ENCODE measurements at places on chromosomes 11 and 22.

GRCh38 chr11:22976146-22976545, 115.9 kb upstream of the CCDC179 start:
- DNase-seq = peak; percentile 68

- no peak for DNase-seq
These were observed at the start of gene GPR152 for GRCh38 chr11:67452141-67452952. TSS of gene GPR152 (minus strand) at chr11:67452729. CDS start at chr11:67452724, 5 bp downstream.

GRCh38 chr11:115506954-115507675, 2.9 kb upstream of the CADM1 start:
- no peak for DNase-seq

GRCh38 chr22:48577014-48577690, 1250.5 kb downstream of the BRD1 start:
- no peak for DNase-seq

DNA sequence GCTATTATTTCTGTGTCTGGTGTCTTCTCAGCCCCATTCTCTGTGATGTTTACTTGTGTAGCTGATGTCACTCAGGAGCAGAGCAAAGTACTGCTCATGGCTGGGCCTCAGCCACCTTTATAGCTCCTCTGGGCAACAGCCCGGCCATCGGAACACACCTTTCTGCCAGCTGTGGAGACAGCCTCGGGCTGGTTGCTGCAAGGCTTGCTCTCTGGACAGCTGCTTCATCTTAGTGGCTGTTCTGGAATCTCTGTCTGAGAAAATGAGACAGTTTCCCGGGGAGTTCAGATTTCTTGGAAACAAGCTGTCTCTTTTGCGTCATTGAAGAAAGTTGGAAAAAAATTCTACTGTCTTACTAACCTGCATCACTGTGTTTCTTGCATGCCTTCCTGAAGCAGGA, 20.0 kb downstream of the THY1 start:
- no peak for DNase-seq

DNA sequence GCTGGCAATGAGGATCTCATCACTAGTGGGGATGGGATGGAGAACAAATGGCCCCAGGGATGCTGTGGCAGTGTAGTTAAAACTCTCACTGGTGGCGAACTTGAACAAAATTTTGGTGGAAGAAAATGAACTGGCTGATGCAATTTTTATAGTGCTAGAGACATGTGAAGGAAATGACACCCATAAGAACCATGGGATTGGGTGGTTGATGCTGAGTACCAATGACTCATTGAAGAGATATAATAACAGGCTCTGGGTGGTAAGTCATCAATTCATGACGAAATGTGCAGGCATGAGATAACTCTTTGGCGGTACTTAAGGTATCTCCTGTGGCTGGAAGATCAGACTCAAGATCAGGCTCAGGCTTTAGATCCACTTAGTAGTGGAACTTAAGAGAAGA, 172.9 kb upstream of the DDI1 start:
- peak; percentile 56 for DNase-seq

GRCh38 chr22:24594569-24595120, 1.8 kb upstream of the LRRC75B start:
- no peak for DNase-seq

DNA sequence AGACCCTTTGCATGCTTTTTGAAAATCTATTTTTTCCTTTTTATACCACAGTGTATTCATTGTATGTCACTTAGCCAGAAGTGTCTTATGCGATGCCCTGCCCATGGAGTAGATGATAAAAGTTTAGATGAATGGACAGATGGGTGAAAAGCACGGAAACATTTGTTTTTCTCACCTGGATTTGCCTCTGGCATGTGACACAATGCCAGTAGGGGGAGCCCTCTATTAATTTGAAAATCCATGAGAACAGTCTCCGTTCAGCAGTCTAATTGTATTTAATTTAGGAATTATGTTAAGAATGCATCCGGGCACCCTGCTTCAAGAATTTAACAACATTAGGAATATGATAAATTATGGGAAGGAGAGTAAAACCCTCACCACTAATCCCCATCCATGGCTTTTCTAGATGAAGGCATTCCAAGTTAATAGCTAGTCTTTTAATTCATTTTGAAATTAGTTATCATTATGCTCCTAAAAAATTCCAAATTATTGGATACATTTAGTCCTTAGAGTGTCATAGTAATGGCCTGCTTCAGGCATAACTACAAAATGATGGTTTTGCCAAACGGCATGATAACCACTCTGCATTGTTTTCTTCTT, 55.3 kb upstream of the ALKBH3 start:
- peak; percentile 43 for DNase-seq

DNA sequence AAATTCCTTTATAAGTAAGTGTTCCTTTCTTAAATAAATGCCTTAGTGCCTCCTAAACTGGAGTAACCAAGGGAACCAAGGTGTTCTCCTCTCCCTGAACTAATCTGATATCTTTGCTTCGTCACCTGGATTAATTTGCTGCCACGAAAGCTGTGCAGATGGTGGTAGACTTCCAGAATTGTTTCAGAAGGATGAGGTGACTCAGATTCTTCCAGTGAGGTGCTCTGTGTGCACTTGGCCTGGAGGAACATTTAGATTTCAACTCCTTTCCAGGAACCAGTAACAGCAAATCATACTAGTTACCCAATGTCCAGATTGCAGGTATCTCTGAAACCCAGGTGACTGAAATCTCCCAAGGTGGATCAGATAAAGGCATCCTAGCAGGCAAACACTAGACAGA, 181.9 kb downstream of the FAT3 start:
- no peak for DNase-seq

DNA sequence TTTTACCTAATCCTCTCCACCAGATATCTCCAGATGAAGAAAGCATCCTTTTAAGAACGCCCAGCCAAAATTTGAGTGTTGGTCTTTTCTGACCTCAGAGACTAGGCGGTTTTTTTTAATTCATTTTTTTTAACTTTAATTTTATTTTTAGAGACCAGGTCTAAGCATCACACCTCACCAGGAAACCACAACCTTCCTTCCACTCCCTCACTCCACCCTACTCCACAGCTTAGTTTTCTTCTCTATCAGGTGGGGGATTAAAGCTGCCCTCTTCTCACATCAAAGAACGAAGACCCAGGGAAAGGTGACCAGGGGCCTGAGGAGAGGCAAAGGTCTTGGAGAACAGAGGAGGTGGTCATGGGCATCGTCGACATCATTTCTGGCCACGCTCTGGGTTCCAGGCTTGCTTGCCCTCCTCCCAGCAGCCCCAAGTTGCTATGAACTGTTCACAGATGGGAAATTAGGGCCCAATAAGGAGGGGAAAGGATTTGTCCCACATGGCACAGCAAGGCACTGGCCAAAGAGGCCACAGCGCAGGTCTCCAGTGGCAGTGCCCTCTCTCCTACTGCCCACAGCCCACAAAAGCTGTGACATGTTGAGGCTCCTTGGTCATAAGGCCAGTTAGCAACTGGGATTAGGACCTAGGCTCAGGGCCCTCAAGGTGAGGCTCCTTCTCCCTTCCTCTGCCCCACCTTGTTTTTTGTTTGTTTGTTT, 1.4 kb upstream of the PEX16 start:
- DNase-seq = no peak

GRCh38 chr22:46115388-46115678, 35.0 kb upstream of the PPARA start:
- DNase-seq = no peak

DNA sequence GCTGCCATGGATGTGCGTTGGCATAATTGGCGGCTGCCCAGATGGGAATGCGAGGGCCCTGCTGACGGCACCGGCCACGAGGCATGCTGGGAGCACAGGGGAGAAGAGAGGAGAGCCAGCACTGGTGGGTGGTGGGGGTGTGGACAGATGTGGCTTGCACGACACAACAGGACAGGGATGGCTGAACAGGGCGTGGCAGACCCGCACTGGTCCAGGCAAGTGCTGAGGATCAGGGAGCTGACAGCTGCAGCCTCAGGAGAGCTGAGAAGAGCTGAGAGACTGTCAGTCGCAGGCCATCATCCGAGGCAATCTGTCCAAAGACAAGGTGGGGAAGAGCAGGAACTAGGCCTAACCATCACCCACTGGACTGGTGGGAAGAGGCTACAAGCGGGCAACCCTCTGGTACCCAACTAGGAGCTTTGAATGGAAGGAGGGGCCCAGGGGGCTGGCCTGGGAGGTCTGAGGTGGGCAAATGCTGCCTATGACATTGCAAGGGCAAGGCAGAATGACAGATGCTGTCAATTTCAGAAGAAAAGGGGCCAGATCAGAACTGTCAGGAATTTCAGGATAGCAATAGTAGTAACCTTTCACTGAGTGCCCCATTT, 2.4 kb downstream of the GNB1L start:
- no peak for DNase-seq

DNA sequence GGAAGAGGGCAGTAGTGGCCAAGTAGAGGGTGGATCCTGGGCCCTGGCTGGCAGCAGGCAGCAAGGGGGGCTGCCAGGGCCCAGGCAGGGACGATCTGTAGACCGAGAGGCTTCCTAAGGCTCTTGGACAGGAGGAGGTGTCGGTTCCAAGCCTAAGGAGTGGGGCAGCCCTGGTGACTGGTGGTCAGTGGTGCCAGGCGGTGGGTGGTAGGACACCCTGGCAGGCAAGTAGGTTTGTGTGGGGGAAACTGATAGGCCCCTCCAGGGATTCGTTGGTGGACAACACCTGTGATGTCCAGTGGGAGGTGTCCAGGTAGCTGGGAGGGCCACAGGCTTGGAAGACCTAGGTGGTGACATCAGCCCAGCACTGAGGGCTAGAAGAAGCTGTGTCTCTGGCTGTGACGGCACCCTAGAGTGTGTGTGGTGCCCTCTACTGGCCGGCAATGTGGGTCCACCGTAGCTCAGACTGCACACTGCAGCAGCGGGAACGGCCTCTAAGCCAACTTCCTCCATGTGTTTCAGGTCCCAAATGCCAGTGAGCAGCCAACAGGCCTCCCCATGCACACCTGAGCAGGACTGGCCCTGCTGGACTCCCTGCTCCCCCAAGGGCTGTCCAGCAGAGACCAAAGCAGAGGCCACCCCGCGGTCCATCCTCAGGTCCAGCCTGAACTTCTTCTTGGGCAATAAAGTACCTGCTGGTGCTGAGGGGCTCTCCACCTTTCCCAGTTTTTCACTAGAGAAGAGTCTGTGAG, 9.4 kb upstream of the SAMM50 start:
- DNase-seq = peak; percentile 25

- DNase-seq = no peak
These were observed 1342.3 kb downstream of the TBC1D22A start for GRCh38 chr22:48104766-48105165.

DNA sequence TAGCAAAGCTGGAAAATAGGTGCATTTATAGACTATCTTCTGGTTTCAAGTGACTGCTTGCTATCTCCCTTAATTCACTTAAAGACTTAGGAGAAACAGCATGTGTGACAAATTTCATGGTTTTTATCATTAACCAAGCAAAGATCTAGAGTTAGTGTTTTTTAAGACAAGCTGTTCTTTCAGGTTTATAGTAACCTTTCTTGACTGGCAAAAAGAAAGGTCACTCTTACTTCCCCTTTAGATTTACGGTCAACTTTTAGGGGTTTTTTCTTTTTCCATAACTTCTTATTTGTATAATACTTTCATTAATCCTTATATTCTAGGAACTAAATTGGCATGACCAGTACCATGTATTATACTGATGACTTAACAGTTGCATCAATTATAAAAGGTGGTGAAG, 46.6 kb downstream of the KDM2A start:
- no peak for DNase-seq

DNA sequence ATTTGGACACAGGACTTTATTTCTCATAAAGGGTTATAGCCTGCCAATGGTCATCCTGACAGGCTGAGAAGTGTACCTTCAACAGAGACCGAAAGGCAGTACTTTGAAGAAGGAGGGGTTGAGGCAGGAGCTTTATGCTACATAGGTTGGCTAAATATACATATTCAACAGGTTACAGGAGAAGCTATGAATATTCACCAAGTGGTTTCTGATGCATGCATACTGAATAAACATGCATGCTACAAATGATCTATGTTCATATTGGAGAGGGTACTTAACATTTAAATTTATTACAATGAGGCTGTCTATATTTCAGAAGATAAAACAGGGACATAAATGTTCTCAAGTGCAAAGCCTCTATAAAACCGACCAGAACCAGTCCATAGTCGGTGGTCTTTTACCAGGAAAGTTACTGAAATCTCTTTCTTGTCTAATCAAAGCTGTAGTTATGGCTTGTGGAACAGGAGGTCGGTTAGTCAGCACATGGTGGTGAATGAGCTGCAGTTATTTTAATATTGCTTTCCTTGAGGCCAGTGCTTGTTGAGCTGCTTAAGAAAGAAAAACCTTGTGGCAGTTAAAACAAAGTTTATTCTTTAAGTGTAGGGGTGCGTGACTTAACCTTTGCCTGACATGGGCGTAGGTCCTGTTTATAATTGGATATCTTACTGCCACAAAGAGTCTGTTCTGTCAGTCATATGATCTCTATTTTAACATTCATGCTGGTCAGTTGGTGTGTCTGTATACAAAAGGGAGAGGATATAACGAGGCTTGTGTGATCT, 19.5 kb downstream of the CNTF start:
- DNase-seq = no peak

DNA sequence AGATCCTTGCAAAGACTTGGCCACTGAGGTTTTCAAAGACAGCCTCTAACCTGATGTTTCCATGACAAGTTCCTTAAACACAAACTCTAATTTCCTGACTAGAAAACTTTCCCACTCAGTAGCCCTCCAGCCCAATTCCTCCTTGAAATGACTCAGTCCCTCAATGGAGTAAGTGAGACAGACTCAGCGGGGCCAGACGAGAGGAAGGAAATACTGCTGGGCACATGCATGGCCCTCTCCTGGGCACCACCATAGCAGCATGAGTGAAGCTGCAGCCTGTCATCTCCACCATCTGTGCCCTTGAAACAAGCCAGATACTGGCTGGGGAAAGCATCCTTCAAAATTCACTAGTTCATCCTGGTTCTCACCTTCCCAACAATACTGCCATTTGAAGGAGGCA, 76.2 kb upstream of the GDPD4 start:
- DNase-seq = no peak

- no peak for DNase-seq
These were observed 15.5 kb upstream of the TFIP11 start for GRCh38 chr22:26527574-26528465.

DNA sequence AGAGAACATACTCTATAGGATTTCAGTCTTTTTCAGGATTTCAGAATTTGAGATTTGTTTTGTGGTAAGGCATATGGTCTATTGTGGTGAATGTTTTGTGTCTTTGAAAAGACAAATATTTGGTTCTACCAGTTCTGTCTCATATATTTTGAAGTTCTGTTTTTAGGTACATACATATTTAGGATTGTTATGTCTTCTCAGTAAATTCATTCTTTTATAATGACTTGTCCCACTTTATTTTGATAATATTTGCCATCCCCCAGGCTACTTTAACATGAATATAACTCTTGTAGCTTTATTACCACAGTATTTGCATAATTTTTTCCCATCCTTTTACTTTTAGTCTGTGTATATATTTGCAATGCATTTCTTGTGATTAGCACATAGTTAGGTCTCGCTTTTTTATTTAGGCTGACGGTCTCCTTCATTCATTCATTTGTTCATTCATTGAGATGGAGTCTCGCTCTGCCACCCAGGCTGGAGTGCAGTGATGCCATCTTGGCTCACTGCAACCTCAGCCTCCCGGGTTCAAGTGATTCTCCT, 32.1 kb downstream of the MTMR3 start:
- no peak for DNase-seq
